Activated naive CD4-positive, alpha-beta T cell treated with anti-CD3 and anti-CD28 coated beads for 36 hours (primary cell): ENCODE measurements at places on chromosomes 3 and 15.

DNA sequence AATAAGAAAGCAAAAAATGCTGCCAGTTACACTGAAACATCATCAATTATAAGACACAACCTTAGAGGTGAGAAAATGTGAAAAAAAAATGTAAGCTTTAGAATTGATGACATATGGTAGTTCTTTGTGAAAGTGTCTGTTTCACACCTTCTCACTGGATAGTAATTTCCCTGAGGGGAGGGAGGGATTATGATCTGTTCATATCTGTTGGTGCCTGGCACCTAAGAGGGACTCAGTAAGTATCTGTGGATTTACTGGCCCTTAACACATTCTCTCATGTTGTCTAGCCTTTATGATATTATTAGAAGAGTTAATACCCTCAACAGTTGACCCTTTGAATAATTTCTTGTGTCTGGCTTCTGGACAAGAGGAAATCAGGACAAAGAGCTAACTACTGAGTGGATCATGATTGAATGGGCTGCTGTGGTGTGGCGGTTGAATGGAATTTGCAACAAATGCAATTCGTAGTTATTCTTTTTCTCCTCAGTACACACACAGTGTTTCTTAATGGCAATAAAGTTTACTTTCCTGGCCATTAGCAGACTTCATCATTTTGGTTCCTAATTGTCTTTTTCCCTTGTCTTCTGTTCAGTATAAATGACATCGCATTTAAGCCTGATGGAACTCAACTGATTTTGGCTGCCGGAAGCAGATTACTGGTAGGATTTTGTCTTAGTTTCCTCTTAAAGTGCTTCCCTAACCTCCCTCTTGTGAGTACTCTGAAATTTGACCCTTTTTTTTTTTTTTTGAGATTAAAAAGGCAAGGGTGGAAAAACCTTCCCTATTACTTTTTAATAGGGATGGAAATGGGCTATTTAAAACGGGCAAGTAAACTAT, 9.5 kb downstream of the IFT122 start:
- no peak for DNase-seq

- DNase-seq, result peak; percentile 4
These were observed 214.5 kb downstream of the ZIC4 start for GRCh38 chr3:147191795-147192385.

DNA sequence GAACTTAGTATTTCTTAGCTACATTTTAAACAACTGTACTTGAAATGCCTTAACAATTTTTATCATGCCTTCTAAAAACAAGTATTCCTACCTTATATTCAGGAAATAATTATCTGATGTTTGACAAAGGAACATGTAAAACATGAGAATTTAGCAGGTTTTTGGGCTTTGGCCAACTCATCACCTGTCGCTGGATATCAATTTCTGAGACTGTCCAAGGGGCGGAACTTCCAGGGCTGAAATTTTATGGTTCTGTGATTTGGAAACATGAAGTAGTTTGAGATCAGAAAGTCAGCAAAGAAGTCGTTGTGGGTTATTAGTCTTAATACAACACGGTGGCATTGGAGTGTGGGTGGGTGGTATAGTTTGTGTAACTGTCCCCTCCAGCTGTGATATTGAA, 282.2 kb upstream of the LRRN1 start:
- DNase-seq, result no peak

- no peak for DNase-seq
These were observed 27.3 kb downstream of the STT3B start for GRCh38 chr3:31559872-31560534.

- no peak for DNase-seq
These were observed 329.9 kb upstream of the ROBO1 start for GRCh38 chr3:80097674-80098073.

- no peak for DNase-seq
These were observed 257.9 kb upstream of the KCNH8 start for GRCh38 chr3:18890449-18890848.

DNA sequence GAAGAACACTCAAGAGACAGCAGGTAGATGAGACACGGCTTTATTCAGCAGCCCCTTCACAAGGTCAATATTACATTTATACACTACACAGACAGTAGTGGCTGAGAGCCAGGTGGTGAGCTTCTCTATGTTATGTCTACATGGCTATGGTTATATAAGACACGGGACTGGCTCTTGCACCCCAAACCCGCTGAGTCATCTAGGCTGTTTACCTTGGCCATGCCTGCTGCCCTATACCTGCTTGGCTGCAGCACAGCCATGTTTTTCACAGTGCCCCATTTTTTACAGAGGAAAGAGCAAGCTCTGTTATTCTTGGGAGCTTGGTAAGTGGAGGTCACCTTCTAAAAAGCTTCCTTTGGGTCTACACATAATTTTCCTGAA, 231.6 kb downstream of the IGSF11 start:
- DNase-seq, result no peak

- DNase-seq, result peak; percentile 68
These were observed at the start of gene CELSR3 for GRCh38 chr3:48662753-48663488. Gene CELSR3, minus strand, starts transcription at chr3:48662886. Its CDS starts 252 bp downstream, at chr3:48662634.

- DNase-seq, result no peak
These were observed 71.2 kb upstream of the ITGA11 start for GRCh38 chr15:68503213-68503612.

GRCh38 chr15:67753891-67754290, 71.4 kb upstream of the SKOR1 start:
- DNase-seq, result no peak

- no peak for DNase-seq
These were observed 484.3 kb upstream of the ROBO1 start for GRCh38 chr3:80252113-80252512.

DNA sequence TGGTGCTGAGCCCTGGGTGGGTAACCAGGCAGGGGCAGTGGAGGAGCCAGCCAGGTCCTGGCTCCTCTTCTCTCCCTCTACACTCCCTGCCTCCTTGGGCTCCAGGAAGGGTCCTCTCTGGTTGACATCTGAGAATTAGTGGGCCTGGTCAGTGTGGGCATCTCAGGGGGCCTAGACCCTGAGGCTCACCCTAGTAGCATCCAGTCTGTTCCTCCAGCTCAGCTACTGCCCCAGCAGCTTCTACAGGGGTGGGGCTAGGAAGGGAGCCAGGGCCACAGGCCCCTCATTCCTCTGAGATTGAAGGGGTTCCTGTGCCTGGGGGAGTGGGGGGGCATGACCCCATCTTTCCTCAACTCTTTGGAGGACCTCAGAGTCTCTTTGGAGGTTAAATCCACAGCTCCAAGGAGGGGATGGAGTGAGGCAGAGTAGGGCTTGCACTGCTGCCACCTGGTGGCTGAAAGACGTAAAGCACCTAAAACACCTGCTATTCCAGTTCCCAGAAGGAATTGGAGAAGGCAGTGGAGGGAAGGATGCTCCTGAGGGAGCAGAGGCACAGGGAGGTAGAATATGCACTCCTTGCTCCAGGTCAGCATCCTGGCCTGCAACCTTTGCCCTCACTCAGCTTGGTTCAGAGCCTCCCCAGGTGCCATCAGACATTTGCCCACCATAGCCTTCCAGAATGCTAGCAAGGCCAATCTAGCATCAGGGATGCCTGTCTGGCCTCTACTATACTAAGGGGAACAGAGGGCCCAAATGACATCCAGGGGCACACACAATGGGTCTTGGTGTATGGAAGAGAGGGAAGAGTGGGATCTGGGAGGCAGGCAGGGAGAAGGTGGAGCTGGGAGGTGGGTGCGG, 25.1 kb downstream of the C3orf18 start:
- peak; percentile 71 for DNase-seq

DNA sequence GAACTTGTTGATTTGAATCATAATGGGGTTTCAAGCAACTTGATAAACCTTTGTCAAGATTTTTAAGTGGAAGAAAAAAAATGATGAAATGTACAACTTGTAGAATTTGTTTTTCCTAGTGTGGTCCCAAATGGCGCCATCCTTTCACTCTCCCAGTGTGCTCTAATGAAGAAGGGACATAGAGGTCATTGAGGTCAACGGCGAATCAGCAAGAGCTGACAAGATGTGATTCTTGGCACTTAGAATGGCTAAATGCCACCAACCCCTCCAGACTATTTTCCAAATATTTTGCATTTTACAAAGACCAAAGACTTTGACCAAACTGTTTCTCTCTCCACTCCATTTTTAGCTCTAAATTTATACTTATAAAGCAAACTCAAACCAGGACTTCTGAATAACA, 320.2 kb upstream of the MME start:
- no peak for DNase-seq

DNA sequence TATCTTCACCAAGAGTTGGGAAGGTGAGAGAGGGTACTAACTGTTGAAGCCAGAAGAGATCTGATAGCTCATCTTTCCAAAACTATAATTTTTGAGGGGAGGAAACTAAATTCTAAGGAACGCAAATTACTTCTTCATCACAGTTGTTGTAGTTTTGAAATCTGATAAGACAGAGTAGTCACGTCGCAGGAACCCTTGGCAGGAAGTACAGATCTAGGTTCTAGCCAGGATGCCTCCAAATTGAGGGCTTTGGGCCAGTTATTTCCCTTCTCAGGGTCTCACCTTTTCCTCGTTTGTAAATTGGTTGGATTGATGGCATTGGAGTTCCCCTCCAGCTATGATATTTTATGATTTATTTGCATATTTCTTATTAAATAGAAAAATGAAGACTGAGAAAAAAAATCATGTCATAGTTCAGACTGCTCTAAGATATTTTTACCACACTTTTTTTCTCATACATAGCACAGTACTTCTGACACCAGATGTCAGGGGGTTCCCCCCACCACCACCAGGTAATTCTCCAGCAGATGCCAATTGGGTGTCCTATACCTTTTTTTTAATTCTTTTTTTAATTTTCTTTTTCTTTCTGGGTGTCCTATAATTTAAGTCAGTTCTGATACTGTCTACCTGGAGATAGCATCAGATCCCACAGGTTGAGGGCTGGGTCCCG, 32.3 kb upstream of the APH1B start:
- peak; percentile 29 for DNase-seq

DNA sequence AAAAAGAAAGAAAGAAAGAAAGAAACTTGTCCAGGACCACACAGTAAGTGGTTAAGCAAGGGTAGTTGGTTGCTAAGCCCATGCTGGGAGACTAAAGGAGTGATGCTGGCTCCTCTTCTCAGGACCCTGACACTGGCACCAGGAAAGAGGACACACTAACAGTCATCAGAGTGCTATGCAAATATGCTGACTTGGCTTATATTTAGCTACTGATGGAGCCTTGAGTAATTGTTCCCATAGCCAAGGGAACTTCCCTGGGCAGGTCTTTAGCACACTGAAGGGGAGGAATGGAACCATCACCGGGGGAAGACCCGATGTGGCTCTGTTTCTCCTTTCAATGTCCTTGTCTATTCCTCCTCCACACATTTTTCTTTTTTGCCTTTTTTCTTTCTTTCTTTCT, 6.2 kb downstream of the TMEM40 start:
- peak; percentile 13 for DNase-seq

DNA sequence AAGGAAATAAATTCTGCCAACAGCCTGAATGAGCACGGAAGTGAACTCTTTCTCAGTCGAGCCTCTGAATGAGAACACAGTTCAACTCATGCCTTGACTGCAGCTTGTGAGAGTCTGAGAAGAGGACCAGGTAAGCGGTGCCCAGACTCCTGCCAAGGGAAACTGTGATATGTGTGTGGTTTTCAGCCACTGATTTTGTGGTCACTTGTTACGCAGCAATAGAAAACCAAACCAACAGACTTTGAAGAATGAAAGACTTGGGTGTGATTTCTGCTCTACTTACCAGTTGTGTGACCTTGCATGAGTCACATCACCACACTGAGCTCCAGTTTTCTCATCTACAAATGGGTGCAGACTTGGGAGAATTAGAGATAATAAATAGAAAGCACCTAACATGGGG, 30.6 kb upstream of the FAM107A start:
- no peak for DNase-seq

DNA sequence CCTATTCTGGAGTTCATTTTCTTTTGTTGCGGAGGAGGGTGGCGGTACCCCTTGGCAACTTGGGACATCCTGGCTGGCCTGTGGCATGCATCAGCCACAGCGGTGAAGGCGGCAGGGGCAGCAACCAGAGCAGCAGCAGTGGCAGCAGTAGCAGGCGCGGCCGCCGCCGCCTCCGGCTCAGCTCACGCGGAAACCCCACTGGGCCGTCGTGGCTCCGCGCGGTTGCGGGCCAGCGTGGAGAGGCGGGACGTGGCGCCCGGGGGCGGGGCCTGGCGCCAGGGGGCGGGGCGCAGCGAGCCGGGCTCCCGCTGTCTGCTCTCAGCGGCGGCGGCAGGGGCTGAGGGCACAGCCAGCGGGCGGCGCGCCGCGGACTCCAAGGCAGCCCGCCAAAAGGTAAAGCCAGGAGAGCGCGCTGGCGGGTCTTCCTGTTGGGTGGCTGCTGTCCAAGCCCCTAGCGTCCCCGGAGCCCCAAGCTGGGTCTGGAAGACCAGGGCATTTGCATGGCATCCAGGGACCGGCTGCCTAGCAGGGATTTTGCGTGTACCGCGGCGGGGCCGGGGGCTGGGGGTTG, 334.4 kb upstream of the THRB start:
- DNase-seq, result no peak
